ENCODE measurements at places on chromosomes 3 and 15.

- DNase-seq, result no peak
Measured at GRCh38 chr3:15220661-15221060, 14.6 kb downstream of the CAPN7 start.

GRCh38 chr15:97189162-97189780, 771.2 kb upstream of the ARRDC4 start:
- DNase-seq, result no peak

DNA sequence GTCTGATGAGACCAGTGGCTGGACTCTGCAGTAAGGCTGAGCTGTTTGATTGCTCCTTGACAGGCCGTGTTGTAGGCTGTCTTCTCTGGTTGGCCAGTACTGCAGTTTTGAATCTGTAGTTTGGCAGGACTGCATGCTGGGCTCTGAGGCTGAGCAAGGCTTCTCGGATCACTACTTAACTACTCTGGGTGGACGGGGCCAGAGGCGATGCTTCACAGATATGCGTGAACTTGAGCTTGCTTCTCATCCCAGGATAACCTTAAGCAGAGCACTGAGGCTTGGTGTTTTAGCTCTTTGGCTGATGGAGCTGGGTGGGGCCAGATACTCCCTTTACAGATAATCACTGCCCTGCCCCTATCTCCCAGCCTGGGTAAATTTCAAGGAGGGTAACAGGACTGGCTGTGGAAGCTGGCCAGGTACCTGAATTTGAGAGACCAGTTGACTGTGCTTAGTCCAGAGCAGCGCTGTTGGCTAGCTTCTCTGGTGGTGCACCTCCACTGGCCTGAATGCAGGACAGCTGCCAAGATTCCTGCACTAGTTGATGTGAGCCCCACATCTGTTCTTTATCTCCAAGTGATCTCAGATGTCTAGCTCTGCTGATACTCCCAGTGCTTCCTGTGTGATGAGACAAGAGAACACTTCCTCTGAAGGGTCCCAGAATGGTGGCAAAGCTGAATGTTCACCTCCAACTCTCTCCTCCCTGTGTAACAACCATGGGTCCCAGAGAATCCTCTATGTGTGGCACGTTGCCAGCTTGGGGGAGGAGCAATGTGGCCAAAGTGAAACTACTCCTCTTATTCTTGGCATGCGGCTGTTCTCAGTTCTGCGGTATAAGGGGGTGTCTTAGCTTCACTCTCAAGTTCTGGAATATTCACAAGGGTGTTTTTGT, 37.9 kb downstream of the RPL39L start:
- peak; percentile 80 for DNase-seq

DNA sequence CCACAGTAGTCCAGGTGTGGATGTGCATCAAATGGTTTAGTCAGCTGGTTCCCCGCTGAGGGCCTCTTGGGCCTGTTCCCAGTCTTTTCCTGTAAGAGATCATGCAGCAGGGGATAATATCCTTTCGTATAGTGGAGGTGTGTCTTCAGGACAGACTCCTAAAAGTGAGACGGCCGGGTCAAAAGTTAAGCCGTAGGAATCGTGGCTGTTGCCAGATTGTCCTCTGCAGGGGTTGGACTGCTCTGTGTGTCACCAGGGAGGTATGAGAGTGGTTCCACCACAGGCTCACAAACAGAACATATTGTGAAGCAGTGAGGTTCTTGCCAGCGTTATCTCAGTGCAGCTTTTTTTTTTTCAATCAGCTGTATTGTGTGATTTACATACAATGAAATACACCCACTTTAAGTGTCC, 95.0 kb downstream of the VGLL4 start:
- peak; percentile 8 for DNase-seq

DNA sequence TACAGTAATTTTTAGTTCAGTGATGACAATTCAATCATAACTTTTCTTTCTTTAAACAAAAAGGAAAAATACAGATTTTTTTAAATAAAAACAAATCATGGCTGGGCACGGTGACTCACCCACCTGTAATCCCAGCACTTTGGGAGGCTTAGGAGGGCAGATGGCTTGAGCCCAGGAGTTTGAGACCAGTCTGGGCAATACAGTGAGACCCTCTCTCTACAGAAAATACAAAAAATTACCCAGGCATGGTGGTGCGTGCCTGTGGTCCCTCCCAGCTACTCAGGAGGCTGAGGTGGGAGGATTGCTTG, 25.6 kb upstream of the ATG7 start:
- DNase-seq, result no peak

- DNase-seq, result no peak
Measured at GRCh38 chr3:65729973-65730372, 308.7 kb downstream of the MAGI1 start.

- DNase-seq, result no peak
Measured at GRCh38 chr3:189304465-189305351, 132.9 kb downstream of the TPRG1 start.

GRCh38 chr15:81024936-81025335, 24.2 kb downstream of the TLNRD1 start:
- DNase-seq, result no peak

DNA sequence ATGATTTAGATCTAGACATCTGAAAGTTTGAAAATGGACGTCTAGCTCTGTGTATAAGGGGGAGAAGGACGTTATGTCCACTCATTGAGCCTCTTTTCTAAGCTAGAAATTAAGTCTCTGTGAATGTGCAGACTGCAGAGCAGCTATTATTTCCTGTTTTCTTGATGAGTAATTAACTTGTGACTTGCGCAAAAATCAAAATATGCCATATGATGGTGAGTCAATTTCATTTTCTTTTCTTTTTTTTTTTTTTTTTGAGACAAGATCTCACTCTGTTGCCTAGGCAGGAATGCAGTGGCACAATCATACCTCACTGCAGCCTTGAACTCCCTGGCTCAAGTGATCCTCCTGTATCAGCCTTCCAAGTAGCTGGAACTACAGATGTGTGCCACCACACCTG, 14.1 kb downstream of the LACTB start:
- DNase-seq, result no peak

DNA sequence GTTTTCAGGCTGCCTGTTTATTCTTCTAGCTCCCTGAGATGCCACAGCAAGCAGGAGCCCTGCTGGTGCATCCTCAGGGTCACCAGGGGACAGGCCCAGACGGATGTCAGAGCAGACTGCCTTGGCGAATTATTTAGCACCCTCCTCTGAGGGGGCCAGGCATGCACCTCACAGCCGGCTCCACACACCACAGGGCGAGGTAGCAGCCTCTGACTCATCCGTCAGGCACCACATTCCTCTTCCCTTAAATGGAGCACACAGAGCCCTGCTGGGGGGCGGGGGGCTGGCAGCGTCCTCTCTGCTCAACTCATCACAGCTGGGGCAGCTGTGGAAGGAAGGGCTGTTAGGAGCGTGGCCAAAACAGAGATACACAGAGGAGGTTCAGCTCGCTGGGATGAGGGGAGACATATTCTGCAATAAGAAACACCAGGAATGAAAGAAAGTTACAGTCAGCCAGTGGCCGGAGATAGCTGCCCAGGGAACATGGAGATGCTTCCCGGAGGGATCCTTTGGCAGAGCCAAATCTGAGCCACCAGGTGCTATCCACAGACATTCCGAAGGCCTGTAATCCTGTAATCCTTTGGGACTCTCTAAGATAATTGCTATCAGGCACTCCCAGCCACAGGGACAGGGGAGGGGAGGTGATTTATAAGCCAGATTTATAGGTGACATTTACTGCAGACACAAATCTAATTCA, 13.9 kb upstream of the PRICKLE2 start:
- peak; percentile 81 for DNase-seq

All from Right ventricle myocardium inferior (tissue), 1 donor.